ENCODE measurements at places on chromosomes 2 and 18.
A peak's percentile ranks its signal among the peaks of the same experiment; 100 is the strongest.

DNA sequence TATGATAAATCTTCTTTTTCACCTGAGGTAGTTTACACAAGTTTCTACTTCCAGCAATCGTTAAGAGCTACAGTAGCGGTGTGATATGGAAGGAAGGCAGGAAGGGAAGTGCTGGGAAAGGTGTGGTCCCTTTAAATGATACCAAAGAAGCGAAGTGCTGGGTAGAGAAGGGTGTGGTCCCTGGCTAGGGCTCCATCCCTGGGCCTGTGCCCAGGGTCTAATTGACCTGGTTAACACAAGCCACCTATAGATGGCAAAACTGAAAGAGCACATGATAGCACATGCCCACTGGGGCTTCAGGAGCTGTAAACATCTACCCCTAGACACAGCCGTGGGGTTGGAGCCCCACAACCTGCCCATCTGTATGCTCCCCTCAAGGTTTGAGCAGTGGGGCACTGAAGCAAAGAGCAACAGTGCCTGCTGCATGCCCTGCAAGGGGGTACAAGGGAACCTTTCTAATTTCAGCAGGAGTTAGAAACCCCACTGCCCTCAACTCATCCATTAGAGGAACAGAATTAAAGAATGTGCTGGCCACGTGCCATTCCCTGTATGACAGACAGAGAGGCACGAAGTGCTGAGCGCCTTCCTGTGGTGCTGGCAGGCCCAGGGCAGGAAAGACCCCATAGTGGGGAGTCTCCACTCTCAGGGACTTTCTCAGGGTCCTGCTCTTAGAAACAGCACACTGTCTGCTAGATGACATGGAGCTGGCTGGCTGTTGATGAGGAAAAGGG, 153.1 kb upstream of the LMAN1 start:
- no peak for DNase-seq

DNA sequence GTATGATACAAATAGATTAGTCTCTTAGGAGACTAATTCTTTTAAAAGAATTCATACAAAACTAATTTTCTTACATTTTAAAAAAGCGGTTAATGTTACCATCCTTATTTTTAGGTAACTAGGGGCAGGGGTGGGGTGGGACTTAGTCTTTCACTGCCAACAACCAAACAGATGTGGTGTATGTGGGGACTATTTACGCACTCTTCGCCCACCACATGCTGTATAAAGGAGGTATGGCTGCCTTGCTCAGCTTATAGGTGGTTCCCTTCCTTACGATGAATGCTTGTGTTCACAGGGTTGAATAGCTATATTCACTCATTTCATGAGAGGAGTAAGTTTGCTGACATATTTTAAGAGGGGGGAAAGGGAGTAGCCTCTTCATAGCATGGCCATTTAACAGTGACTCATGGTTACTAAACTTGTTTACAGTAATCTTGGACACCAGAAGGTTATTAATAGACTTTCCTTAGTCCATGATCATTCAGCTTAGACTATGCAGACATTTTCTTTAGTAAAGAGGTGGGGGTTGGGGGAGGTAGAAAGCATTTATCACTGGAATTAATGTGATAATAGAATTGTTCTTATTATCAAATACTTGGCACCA, 61.8 kb downstream of the CAB39 start:
- no peak for DNase-seq

GRCh38 chr2:146982393-146982846, 862.4 kb upstream of the ACVR2A start:
- DNase-seq, result no peak

GRCh38 chr2:70367722-70368323, 66.0 kb upstream of the FAM136A start:
- DNase-seq, result peak; percentile 55

DNA sequence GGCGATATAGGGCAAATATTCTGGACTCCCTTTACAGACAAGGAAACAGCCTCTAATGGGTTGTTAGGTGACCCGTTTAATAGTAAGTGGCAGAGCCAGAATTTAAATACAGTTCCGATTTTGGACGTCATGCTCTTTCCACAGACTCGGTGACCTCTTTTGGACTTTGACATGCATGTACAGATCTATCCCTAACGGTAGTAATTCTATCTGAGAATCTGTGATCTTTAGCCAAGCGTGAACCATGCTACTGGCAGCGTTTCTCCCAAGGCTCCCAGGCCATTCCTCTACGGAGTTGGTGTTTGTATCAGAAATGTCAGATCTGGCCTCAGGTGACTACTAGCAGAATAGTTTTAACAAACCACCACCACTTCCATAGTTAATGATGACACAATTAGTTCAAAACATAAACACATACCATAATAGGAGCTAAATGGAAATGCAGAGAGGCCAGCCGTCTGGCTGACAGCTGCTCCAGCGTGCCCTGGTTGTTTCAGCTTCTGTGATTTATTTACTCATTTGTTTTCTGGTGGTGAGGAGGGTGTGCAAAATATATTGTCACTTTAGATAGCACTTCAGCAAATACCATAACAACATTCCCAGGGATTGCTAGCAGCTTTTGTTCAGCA, 304.6 kb upstream of the LYPD1 start:
- no peak for DNase-seq

DNA sequence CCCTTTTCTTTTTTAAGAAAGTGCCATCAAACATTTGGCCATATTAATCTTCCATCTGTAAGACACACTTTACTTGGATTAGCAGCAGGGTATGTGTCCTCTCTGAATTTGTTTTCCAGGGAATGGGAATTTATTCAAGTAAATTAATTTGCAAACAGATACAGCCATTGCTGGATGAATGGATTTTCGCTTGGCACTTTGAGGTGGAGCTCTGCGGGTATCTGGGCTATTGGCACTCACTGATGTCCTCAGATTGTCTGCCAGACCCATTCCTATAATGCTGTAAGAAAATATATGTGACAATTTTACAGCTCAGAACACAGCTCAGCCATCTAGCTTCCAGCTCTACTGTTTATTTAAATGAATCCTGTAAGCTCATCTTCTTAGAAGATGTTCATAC, 201.2 kb upstream of the CDH20 start:
- no peak for DNase-seq
